Right renal pelvis (tissue), 4 donors: ENCODE measurements at places on chromosomes 11 and 22. TPM values are rescaled to one million over a fixed set of nuclear protein-coding genes. Genes with fewer than 3 reads are reported as not detected.

ARHGEF17 gene
- 93.2 TPM for polyA plus RNA-seq

SLC25A18 gene
- 1.9 TPM for polyA plus RNA-seq

DDX25 gene
- polyA plus RNA-seq = 4.9 TPM

IFT27 gene
- 44.1 TPM for polyA plus RNA-seq

PLAAT3 gene
- polyA plus RNA-seq = 14.4 TPM

TRIM48 gene
- polyA plus RNA-seq = not detected

HIC2 gene
- 11.7 TPM for polyA plus RNA-seq

CSF2RB gene
- polyA plus RNA-seq = 2.7 TPM

DCPS gene
- polyA plus RNA-seq = 17.7 TPM

CBY1 gene
- polyA plus RNA-seq = 60.6 TPM

TRIM51 gene
- polyA plus RNA-seq = not detected

TRIM29 gene
- 3.8 TPM for polyA plus RNA-seq

TTC36 gene
- polyA plus RNA-seq = 0.83 TPM

TMA7B gene
- 0.23 TPM for polyA plus RNA-seq

PIWIL4 gene
- 4.2 TPM for polyA plus RNA-seq

FGF3 gene
- polyA plus RNA-seq = not detected

NPAS4 gene
- polyA plus RNA-seq = 0.30 TPM

APOL4 gene
- 6.2 TPM for polyA plus RNA-seq
